Activated CD4-positive, alpha-beta T cell treated with anti-CD3 and anti-CD28 coated beads, Interleukin-2, amount 50 U/mL, for 16 hours (primary cell): ENCODE measurements at places on chromosomes 4 and X.

GRCh38 chrX:135489542-135489941, 30.9 kb upstream of the INTS6L start:
- no peak for DNase-seq

- no peak for DNase-seq
Measured at GRCh38 chr4:154640999-154641398, 28.5 kb upstream of the FGG start.

- no peak for DNase-seq
Measured at GRCh38 chr4:173448103-173448502, 49.2 kb upstream of the SCRG1 start.

DNA sequence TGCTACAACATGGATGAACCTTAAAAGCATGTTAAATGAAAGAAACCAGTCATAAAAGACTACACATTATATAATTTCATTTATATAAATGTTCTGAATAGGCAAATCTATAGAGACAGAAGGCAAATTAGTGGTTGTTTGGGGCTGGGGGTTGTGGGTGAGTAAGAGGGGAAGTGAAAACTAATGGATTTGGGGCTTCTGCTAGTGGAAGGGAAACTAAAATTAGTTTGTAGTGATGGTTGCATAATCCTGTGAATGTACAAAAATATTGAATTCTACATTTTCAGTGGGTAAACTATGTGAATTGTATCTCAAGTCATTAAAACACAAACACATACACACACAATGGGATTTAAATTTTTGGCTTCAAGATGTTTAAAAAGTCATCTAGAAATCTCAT, 25.4 kb upstream of the LIMCH1 start:
- DNase-seq: no peak

GRCh38 chr4:169634975-169635374, 14.6 kb downstream of the CLCN3 start:
- no peak for DNase-seq

- no peak for DNase-seq
Measured at GRCh38 chr4:182278729-182279128, 35.5 kb downstream of the TENM3 start.

DNA sequence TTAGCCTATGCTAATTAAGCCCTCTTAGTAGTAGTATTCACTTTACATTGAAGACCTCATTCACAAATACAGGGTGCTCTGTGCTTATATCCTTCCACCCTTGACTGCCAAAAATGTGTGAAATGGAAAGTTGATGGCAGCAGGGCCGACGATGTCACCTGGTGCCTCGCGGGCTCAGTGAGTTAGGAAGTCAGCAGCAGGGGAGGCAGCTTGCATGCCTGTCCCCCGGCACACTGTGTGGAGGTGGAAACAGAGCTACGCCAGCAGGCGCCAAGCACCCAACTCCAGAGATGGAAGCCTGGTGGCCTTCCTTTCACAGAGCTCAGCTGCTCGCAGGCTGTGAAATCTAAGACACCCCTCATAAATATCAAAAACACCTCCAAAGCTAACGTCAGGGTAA, 8.4 kb downstream of the MSL3 start:
- no peak for DNase-seq

GRCh38 chr4:115152081-115152480, 38.7 kb upstream of the NDST4 start:
- DNase-seq: no peak

- no peak for DNase-seq
Measured at GRCh38 chr4:20323991-20324390, 72.3 kb downstream of the SLIT2 start.

DNA sequence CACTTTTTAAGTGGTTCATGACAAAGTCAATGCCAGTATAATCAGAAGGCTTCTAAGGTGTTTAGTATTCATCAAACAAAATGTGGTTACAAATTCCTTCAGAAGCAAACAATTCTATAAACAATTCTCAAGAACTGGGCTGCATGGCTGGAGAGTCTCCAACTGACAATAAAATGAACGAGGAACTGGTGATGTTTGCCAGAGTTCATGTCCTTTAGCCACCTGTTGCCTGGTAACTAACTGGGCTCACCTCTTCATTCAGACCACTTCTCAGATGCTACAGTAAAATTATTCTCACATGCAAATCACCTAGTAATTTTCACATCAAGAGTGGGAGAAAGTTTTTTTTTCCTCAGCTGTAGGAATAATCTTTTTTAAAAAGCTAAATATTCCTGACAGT, 53.3 kb downstream of the CAMK2D start:
- DNase-seq: no peak

DNA sequence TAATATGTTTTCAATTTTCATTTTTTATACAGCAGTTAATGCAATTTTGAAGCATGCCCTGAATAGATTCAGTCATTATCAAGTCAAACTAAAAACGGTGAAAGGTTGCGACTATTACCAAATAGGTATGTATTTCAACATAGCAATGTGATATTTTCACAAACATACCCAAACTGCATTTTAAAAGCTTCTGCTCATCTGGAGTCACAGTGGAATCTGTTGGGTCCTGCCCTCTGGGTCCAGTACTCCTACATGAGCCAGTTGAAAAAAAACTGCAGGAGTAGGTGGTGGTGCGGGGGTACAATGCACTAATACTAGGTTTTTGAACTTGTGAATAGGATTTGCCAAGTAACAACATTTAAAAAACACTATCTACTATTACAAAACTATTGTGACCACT, 938 bp downstream of the GPR34 start:
- no peak for DNase-seq

DNA sequence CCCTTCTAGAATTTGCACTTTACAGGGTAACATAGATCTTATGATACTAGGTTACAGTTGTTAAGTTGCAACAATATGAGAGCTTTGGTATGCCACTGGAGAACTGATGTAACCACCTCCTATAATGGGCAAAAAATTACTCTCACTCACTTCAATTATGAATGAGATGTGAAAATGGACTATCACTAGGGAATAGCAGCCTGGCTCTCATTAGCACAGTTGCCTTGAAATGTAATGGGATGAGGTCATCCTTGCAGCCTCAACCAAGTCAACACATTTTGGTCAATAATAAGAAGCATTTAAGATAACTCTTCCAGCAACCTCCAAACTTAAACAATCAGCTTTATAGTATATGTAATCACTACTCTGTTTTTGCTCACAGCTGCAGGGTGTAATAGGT, 69.4 kb downstream of the TBC1D9 start:
- DNase-seq: no peak

DNA sequence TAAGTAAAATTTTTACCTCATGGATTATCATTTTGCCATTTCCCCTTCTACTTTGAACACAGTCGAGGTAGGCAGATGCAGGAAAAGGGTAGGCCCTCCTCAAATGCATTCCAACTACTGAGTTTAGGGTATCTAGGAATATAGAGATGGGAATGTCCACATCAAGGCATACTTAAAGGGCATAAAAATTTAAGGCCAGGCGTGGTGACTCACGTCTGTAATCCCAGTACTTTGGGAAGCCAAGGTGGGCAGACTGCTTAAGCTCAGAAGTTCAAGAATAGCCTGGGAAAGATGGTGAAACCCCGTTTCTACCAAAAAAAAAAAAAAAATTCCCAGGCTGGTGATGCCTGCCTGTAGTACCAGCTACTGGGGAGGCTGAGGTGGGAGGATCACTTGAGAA, 146.5 kb downstream of the PDGFC start:
- no peak for DNase-seq

- DNase-seq: no peak
Measured at GRCh38 chrX:72071213-72071612, 60.5 kb downstream of the RTL5 start.

- DNase-seq: no peak
Measured at GRCh38 chr4:162061214-162061613, 102.6 kb downstream of the FSTL5 start.

GRCh38 chrX:139299309-139299708, 231.2 kb upstream of the F9 start:
- no peak for DNase-seq

GRCh38 chr4:110808351-110808878, 185.5 kb upstream of the PITX2 start:
- no peak for DNase-seq

- DNase-seq: no peak
Measured at GRCh38 chr4:83170952-83171399, 56.4 kb upstream of the PLAC8 start.

DNA sequence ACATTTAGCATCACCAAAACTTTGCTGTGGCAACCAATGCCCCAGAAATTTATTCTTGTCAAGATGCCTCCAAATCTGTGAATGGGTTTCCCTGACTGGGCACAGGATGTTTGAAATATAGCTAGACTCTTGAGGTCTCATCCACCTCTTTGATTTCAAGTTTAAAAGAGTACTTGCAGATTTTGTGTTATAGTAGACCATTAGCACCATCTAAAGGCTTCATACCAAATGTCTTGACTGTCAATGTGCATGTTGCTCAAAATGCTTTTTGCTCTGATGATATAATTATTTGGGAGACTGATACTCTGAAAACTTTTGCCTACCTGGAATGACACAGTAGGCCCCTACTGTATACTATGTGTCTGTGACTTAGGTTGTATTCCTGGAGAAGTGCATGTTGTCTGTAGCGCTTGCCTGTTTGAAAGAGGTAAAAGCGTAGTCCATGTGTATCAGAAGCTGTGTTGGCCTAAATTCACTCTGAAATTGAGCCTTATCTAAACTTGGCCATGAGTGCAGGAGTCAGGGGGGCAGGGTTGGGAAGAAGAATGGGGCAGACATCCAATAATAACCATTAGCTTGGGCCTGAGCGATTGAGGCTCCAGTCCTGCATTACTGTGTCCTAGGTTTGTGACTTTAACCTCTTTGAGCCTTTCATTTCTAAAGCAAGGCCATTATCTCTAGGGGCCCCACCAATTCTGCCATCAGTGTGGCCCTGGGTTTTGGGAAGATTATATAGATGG, 33.8 kb downstream of the NDP start:
- DNase-seq: no peak

DNA sequence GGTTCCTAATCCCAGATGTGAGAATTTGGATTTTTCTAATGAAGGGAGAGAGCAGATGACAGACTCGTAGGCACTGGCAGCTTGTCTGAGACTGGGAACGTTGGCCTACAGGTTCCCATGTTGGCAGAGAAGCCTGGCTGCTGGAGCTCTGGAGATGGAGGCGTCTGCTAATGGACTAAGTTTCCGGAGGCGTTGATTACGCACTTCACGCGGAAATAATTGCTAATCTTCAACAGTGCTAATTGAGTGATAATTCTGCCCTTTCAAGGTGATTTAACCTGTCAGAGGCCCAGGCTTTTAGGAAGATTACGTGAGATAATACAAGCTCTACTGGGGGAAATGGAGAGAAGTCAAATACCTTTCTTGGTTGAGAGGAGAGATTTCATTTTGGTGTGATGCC, 77.4 kb downstream of the PSAPL1 start:
- no peak for DNase-seq

DNA sequence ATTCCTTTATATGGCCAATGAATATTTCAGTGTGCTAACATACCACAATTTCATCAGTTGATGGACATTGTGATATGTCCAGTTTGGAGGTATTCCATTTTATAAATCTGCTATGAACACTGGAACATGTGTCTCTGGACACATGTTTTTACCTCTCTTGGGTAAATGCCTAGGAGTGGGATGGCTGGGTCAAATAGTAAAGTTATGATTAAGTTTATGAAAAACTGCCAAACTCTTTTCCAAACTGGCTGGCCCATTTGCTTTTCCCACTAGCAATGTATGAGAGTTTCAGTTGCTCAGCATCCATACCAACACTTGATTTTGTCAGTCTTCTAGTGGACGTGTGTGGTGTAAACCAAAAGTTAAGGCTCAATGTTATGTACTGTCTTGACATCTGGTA, 40.5 kb downstream of the CEP44 start:
- no peak for DNase-seq

DNA sequence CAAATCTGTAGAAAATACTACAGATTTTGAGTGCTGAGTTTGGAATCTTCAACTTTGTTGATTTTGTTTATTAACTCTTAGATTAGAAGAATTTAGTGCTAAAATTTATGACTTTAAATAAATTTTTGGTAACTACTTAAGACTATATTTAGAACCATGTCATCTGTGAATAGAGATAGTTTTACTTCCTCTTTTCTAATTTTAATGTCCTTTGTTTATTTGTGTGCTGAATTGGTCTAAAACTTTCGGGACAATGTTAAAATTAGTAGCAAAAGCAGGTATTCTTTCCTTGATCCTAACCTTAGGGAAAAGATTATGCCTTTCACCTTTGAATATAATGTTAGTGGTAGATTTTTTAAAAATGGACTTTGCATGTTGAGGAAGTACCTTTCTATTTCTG, 119.7 kb upstream of the CXorf51A start:
- no peak for DNase-seq

GRCh38 chr4:149933883-149934282, 118.2 kb upstream of the IQCM start:
- DNase-seq: no peak

GRCh38 chrX:106611317-106611678, 480 bp upstream of the RADX start:
- DNase-seq: no peak

DNA sequence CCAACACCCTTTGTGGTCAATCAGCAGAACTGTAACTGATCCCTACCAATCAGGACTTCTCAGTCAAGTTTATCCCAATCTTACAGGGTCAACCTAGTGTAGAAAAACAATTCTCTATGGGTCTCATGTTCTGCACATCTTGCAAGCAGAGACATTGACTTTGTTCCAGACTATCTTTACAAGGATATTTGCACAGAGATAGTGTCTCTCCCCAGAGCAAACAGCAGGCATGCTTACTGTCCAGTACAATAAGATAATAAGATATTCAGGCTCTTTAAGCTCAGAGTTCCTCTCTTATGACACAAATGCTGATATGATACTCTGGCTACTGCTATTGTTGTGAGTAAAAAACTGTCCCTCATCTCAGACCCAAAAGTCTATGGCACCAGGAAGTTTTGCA, 53.2 kb downstream of the ACSL4 start:
- no peak for DNase-seq
